ENCODE measurements at places on chromosomes 2 and 18.

- no peak for DNase-seq
These were observed 215.1 kb downstream of the LDLRAD4 start for GRCh38 chr18:13433685-13434084.

GRCh38 chr18:50097702-50098101, 97.2 kb downstream of the MYO5B start:
- DNase-seq: no peak

DNA sequence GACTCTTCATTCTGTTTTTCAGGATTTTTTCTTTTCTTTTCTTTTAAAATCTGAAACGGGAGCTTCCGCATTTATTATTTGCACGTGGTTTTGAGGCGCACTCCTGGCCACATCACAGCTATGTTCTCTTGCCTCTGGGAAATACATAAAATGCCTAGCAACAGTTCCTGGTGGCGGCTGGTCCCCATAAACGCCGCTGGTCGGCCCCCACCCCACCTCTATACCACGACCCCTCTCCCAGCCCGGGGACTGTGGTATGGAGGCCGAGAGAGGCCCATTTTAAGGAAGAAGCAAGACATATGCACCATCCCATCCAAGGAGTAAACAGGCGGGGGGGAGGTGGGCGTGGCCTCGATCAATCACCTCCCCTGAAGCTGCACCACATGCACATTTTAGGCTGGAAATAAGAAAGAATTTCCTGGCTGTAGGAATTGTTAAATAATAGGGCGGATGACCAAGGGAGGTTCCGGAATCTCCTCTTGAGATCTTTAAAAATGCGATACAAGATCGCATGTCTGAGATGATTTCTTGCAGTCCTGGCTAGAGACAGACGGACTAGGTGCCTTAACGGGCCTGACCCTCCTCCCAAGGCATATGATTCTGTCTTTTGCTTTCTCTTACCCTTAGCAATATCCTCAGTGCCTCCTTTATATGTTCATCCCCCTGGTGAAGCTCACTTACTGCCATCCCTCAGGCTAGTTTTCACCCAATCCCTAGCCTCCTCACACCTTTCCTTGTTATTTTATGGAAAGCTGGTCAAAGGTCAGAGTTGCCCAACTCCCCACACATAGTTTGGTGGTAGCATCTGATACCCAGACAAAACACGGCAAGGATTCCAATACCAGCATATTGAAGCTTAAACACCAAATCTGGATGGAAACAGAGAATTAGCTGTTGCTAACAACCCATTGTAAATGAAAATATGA, 82.4 kb downstream of the BCL2 start:
- DNase-seq: no peak

- DNase-seq: no peak
These were observed 161.3 kb downstream of the INSIG2 start for GRCh38 chr2:118249531-118249930.

GRCh38 chr2:102193074-102193473, 6.3 kb downstream of the IL1RL2 start:
- no peak for DNase-seq

GRCh38 chr2:60357996-60358395, 195.5 kb downstream of the BCL11A start:
- DNase-seq: no peak

GRCh38 chr2:43221763-43222474, 4.5 kb downstream of the ZFP36L2 start:
- DNase-seq: peak; percentile 45

- DNase-seq: no peak
These were observed 36.3 kb upstream of the ACVR2A start for GRCh38 chr2:147808520-147808919.

DNA sequence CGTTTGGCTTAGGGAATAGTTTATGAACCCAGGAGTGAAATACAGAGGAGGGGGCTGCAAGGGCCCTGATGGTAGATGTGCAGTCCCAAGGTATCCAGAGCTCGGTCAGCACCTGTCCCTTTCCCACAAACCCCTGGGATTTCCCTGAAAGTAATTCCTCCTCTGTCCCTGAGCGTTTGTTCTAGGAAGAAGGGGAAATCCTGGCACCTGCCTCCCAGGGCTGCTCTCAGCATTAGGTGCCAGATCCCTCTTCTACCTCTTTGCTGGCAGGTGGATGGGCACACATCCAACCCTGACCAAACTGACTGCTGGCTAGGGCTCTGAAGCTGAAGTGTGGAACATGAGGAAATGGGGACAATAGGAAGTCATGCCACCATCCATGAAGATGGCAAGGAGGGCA, 824.0 kb downstream of the SLC4A3 start:
- no peak for DNase-seq

- DNase-seq: no peak
These were observed 158.6 kb upstream of the DLX2 start for GRCh38 chr2:172261292-172261691.

- DNase-seq: no peak
These were observed 85.2 kb downstream of the GLI2 start for GRCh38 chr2:120820953-120821279.

DNA sequence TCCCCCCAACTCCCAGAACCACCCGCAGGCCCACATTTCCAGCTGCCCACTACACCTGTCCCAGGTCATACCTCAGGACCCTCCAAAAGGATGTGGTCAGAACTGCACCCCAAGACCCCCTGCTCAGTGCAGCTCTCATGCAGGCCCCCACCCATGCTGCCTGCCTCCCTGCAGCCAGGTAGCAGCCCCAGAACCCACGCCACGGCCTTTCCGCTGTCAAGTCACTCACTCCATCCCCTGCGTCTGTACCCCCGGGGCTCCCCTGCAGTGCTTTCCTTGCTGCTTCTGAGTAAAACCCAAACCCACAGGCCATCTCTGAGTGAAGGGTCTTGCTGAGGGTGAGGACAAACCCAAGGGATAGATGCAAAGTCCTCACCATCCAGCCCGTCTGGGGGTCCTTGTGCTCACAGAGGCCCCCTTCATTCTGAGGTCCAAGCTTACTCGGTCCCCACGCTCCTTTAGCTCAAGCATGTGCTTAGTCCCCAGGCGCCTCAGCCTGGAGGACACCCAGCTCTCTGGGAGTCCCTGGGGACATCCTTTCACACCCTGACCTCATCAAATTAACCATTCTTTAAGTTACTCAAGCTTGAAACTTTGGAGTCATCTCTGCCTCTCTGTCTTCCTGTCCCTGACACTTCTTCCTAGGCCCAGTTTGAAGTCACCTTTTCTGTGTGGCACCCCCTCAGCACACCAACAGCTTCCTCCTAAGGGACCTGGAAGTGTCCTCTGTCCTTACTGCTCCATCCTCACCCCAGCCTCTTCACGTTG, 130.1 kb downstream of the SMAD7 start:
- DNase-seq: no peak

- no peak for DNase-seq
These were observed 24.6 kb upstream of the RPL31 start for GRCh38 chr2:100977511-100977910.

- no peak for DNase-seq
These were observed 542 bp downstream of the PGAP1 start for GRCh38 chr2:196925768-196926561.

- DNase-seq: no peak
These were observed 16.1 kb downstream of the SPATS2L start for GRCh38 chr2:200322607-200323006.

DNA sequence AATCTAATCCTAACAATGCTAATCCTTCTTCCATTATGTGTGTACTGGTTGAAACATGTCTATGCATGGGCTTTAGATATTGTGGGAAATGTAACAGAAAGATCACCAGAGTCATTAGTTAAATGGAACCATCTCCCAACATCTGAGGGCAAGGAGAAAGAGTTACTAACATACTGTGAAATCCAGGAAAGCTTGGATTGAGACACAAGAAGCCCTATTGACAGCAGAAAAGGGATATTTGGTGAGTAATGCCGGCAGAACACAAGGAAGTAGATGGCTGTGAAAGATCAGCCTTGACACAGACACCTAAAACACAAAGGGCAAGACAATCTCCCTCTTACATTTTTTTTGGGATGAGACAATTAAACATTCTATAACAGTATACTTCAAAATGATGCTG, 28.5 kb upstream of the LAMA1 start:
- no peak for DNase-seq

DNA sequence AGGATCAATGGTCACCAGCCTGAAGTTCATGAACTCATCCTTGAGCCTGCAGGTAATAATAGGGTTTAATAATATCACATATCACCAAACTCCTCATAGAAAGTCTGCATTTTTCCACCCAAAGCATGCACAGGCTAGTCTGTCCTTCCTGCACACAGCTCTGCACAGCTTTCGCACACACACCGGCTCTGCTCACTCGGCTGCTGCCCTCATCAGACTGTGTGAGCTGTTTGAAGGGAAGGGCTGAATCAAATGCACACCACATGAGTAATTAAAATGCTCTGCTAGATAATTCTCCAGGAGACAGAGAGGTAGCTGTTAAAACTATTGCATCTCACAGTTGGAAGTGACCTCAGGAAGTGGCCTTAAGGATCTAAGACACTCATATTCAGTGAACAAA, 108.4 kb upstream of the YPEL5 start:
- no peak for DNase-seq

- no peak for DNase-seq
These were observed 1.0 kb downstream of the ACVR1 start for GRCh38 chr2:157874997-157875640.

DNA sequence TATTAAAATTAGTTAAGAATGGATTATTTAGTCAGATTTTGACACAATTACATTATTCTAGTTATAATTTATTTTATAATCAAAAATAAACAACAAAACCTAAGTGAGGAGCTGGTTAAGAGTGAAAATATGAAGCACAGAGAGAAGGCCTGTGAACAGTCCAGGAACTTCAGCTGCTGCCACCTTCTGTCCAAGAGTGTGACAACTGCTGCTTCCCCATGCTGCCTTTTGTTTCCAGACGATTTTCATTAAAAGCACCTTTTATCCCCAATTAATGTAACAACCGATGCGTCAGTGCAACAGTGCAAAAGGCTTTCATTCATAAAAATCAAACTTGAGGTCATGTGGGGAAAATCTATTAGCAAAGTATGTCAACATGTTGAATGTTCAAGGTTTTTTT, 363.6 kb downstream of the CTNNA2 start:
- DNase-seq: no peak

GRCh38 chr2:100427627-100428258, 10.3 kb upstream of the CHST10 start:
- DNase-seq: peak; percentile 42

DNA sequence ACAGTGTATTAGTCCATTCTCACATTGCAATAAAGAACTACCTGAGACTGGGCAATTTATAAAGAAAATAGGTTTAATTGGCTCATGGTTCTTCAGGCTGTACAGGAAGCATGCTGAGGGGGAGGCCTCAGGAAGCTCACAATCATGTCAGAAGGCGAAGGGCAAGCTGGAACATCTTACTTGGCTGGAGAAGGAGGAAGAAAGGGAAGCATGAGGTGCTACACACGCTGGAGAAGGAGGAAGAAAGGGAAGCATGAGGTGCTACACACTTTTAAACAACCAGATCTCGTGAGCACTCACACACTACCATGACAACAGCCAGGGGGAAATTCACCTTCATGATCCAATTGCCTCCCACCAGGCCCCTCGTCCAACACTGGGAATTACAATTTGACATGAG, 95.3 kb upstream of the FAM110C start:
- DNase-seq: no peak

DNA sequence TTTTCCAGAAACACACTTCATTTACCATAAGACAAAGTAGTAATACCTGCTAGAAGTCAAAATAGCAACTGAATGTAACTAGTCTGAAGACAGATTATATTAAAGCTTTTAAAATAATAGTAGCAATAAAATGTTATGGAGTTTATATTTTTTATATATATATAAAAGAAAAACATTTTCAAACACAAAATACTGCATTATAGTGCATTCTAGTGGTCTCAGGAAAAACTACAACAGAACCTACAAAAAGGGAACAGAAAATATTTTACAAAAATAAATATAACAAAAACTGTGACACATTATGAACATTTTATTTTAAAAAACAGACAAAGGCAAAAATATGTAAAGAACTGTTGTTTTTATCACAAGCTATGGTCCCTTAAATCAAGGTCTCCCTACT, 48.0 kb downstream of the STRN start:
- no peak for DNase-seq

GRCh38 chr18:41504316-41504715, 450.7 kb upstream of the PIK3C3 start:
- no peak for DNase-seq

DNA sequence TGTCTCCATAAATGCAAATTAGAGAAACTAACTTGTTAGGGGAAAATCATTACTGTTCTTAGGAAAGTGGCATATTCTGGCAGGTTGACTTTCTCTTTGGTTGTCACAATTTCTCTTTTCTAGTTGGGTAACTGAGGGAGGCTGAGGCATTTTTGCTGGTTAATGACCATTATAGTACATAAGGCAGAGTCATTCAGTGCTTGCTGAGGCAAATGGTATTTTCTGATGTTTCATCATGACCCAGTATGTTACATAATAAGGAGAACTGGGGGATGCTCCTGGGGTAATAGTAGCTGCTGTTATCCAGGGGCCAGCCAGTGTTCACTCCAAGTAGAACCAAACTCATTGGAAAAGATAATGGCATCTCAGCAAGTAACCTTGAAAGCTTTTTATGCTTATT, 62.3 kb downstream of the ITGA6 start:
- DNase-seq: no peak

DNA sequence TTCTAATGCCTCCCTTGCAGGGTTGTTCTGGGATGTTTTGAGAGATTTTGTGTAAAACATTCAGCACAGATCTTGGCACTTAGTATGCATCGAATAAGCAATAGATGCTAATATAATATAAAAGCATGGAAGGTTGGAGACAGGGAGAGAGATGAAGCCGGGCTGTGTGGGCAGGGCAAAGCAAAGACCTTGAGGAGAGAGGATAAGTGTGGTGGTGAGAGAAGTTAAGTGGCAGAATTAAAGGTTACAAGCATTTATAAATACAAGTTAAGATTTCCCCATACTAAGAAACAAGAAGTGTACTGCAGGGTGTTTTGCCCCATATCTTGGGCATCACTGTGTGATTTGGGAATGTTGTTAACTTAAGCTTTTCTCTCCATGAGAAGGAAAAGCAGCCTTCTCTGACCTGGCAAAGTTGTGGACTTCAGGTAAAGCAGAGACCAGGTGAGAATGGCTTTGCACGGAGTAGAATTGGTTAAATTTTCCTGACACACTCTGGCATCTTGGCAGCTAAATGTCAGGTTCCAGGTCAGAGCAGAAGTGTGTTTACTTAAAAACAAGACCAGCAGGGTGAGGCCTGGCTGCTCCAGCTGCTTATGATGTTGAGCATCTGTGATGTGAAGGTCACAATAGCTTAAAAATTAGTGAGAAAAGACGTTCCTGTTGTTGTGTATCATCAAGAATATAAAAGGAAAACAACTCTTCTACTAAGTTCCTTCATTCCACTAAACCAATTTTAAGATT, 288.5 kb upstream of the HNMT start:
- no peak for DNase-seq

- DNase-seq: no peak
These were observed 453.0 kb downstream of the ARHGAP15 start for GRCh38 chr2:143582046-143582747.

GRCh38 chr2:131022731-131023130, 70.5 kb downstream of the FAM168B start:
- DNase-seq: no peak
